ENCODE measurements at places on chromosomes 4 and X.

DNA sequence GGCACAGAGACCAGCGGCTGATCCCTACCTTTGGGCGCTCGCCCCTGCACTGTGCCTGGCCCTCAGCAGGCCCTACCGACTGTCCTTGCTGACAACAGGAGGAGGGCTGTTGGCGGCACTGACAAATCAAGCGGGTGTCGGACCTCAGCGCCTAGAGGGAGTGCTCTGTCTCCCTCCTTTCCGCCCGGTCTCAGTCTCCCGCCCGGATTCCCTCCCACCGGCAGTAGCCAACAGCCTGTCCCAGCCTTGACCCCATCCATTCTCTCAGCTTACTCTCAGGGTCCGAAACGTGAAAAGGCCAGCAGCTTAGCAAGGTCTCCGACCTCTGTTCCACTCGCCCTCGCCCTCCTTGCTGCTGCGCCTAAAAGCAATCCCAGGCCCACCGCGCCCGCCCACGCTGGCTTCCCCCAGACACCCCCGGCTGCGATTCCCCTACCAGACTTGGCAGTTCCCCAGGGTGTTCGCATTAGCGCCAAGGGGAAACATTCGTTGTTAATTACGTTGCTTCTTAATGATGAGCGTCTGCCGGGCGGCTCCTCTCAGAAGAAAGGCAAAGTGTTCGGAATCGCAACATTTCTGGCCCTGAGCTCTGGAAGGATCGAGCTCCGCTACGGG is 96.2 kb downstream of the SOWAHB start:
- no peak for DNase-seq

DNA sequence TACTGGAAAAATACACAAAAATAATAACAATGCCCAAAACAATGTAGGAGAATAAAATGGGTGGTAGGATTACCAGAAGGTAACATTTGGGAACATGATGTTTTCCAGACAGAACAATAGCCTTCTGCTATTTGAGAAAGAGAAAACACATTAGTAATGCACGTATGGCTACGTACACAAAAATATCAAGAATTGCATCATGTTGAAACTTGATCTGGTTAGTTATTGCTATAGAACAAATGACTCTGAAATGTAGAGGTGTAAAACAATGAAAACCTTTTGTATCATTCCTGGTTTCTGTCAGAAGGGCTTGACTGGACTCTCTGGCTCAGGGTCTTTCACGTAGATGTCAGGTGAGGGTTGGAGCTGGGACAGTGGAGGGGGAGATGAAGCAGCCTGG is 1040.0 kb downstream of the FAT4 start:
- DNase-seq = no peak

DNA sequence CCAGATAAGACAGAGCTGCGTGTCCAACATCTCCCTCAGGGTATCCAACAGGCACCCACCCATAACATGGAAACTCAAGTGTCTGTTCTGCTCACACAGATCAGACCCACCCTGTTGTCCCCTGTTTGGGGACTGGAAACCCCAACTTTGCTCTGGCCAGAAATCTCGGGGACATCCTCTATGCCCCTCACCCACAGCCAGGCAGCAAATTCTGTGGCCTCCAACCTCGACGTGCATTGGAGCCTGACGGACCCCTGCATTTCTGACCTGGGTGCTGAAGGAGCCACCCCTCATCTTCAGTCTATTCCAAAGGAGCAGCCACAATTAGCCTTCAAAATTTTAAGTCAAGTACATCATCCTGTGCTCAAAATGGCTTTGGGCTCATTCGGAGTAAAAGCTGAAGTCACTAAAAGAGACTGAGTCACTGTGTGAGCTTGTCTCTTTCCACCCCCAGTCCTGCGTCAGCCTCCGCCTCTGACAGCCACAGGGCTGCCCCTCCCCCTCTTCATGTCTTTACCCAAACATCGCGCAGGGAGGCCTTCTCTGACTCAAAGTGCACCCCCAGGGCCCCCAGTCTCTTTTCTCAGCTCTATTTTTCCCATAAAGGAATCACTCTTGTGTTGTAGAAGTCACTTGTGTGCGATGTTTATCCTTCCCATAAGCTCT is 24.4 kb upstream of the PDE6B start:
- peak; percentile 54 for DNase-seq

DNA sequence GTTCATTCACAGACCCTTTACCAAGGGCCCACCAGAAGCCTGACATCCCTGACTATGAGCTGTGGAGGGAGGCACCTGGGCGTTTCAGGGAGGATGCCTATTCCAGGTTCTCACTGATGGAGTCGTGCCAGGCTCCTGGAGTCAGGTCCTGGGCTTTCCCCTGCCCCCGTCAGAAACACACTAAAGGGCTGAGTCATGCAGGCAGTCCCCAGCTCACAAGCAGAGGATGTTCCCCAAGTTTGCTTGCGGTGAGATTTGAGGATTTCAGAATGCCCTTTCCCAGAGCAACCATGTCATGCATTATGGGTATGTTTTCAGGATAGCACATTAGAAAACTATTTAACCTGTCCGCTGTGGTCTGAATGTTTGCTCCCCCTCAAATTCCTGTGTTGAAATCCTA is 45.2 kb downstream of the FHDC1 start:
- DNase-seq = no peak

GRCh38 chrX:118251271-118251670 is 94.6 kb upstream of the WDR44 start:
- no peak for DNase-seq

GRCh38 chr4:147029296-147029695 is 83.6 kb upstream of the TTC29 start:
- DNase-seq = no peak

- DNase-seq = no peak
These were observed 130.6 kb upstream of the FAT4 start for GRCh38 chr4:125184116-125184515.

DNA sequence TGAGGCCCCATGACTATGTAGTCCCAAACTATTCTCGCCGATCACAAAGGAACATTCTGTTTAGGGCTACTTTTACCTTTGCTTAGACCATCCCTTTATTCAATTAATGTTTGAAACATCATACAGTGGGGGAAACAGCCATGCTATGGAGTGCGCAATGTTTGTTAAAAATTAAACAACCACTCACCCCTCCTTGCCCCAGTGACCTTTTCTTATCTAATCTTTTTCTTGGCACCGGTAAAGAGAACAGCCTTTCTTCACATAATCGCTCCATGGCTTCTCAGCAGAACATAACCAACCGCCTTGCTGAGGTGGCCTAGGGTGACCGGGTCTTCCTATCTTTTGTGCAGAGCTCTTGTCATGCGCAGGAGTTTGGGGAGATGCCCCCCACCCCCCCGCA is 152.6 kb downstream of the VCX3A start:
- no peak for DNase-seq

- DNase-seq = no peak
These were observed 486.6 kb downstream of the FAT4 start for GRCh38 chr4:125801373-125801772.

- no peak for DNase-seq
These were observed 119.5 kb upstream of the AFF2 start for GRCh38 chrX:148380650-148381561.

GRCh38 chr4:2489841-2490552 is 21.1 kb downstream of the RNF4 start:
- no peak for DNase-seq

DNA sequence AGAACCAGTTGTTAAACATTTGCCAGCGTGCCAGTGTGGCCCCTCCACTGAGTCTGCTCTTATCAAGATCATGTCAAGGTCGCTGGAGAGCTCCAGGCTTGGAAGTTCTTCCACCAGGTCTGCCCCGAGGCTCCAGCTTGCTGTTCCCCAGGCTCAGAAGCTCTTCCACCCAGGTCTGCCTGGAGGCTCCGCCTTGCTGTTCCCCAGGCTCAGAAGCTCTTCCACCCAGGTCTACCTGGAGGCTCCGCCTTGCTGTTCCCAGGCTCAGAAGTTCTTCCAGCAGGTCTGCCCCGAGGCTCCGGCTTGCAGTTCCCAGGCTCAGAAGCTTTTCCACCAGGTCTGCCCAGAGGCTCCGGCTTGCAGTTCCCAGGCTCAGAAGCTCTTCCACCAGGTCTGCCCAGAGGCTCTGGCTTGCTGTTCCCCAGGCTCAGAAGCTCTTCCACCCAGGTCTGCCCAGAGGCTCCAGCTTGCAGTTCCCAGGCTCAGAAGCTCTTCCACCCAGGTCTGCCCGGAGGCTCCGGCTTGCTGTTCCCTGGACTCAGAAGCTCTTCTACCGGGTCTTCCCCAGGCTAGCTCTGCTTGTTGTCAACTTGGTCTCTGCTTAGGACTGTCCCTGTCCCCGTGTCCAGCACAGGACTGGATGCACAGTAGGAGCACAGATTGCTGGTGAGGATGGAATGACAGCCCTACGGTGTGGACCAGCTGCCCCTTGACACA is 54.4 kb downstream of the HMX1 start:
- DNase-seq = peak; percentile 87

- DNase-seq = no peak
These were observed 224.7 kb upstream of the DCAF8L1 start for GRCh38 chrX:28205905-28206304.

DNA sequence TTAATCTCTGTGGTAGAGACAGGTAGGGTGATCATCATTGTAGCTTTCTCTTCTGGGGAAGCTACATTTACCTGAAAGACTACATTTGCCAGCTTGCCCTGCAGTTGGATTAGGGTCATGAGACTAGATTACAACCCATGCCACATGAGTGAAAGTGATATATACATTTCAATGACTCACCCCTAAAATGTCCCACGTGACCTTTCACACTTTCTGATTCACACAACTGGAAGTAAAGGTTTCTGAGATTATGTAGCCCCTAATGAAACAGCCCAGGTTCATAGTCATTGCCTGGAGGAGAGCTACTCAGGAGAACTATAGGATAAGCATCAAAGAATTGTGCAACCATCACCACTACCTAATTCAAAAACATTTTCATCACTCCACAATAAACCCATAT is 17.8 kb downstream of the PDCL2 start:
- DNase-seq = no peak

- no peak for DNase-seq
These were observed 154.7 kb downstream of the BEND2 start for GRCh38 chrX:18065956-18066355.

DNA sequence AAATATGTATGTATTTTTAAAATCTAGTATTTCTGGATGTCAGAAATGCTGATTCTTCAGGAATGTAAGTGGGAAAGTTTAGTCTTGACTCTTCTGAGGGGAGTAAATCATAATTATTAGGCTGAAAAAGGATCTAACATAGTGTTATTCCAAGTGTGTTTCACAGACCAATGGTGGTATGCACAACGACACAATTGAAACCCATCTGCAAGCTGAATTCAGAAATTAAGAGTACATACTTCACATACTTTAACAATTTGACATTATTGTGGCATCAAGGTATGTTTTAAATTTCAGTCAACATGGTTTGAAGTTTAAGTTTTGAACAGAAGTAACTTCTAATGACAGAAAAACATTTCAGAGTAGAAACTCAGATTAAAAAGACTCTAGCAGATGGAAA is 236.7 kb downstream of the SLC7A11 start:
- DNase-seq = no peak

DNA sequence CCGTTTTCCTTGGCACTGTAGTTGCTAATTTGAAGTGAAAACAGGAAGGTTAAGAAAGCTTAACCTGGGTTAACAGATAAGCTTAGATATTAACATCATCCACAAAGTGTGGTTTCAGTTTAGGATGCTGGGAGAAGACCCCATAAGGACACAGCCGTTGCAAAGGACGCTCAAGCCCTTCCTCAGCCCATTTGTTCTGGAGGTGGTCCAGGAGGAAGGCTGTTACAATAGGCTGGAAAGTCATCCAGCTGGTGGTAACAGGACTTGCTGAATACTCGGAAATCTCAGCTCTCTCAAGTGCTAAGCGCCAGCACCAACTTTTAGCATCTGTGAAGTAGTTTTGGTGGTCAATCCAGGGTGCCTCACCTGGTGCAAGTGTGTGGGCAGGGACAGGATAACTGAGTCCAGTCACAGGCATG is 14.2 kb downstream of the CHST7 start:
- DNase-seq = peak; percentile 25

- DNase-seq = no peak
These were observed 66.3 kb upstream of the DIPK2B start for GRCh38 chrX:45267007-45267406.

GRCh38 chr4:7403001-7403400 is 31.7 kb downstream of the PSAPL1 start:
- DNase-seq = no peak

- no peak for DNase-seq
These were observed 88.4 kb upstream of the CLNK start for GRCh38 chr4:10773010-10773409.

GRCh38 chr4:189121336-189121735 is 819.3 kb upstream of the FRG1 start:
- no peak for DNase-seq

- no peak for DNase-seq
These were observed 578 bp upstream of the SEL1L3 start for GRCh38 chr4:25863347-25863784.

DNA sequence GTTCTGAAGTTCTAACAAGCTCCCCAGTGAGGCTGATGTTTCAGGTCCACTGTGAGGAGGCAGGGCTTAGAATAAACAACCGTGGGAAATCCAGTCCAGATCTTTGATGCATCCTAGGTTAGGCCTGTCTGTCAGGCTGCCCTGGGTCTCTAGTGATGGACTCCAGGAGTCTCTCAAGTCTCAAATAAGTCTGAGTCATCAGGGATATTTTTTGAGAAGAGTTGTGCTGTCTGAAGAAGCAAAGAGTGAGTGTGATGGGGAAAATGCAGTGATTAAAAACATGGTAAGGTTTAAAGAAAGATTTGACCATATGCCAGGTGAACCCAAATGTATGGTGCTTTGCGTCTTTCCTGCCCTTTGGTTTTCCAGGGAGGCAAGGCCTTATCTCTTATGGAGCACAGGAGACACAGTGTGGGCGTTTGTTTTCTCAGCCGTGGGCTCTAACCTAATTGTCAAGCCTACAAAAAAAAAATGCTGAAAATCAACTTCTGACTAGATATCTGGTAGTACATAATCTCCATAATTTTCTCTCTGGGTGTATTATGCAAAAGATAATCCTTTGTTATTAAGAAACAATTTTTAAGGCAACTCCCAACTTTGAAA is 100.7 kb downstream of the PTTG2 start:
- DNase-seq = no peak

GRCh38 chr4:110132816-110133719 is 65.3 kb downstream of the ELOVL6 start:
- DNase-seq = no peak

DNA sequence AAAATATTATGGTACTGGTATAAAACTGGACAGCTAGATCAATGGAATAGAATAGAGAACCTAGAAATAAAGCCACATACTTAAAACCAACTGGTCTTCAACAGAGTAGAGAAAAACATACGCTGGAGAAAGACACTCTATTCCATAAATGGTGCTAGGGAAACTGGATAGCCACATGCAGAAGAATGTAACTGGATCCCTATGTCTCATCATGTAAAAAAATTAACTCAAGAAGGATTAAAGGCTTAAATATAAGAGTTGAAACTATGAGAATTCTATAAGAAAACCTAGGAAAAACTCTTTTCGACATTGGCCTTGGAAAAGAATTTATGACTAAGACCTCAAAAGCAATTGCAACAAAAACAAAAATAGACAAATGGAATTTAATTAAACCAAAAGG is 114.6 kb downstream of the PCDH18 start:
- no peak for DNase-seq

DNA sequence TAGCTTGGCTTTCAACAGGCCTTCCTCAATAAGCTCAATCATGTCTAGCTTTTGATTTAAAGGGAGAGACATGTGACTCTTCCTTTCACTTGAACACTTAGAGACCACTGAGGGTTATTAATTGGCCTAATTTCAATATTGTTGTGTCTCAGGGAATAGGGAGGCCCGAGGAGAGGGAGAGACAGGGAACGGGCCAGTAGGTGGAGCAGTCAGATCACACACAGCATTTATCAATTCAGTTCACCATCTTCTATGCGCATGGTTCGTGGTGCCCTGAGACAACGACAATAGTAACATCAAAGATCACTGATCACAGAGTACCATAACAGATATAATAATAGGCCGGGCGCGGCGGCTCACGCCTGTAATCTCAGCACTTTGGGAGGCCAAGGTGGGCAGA is 17.8 kb downstream of the ZNF81 start:
- no peak for DNase-seq
